Osteocyte (in vitro differentiated cells): ENCODE measurements at places on chromosomes 2 and 18.

- DNase-seq = no peak
Observed at GRCh38 chr2:171787333-171788072, 100.2 kb downstream of the DYNC1I2 start.

DNA sequence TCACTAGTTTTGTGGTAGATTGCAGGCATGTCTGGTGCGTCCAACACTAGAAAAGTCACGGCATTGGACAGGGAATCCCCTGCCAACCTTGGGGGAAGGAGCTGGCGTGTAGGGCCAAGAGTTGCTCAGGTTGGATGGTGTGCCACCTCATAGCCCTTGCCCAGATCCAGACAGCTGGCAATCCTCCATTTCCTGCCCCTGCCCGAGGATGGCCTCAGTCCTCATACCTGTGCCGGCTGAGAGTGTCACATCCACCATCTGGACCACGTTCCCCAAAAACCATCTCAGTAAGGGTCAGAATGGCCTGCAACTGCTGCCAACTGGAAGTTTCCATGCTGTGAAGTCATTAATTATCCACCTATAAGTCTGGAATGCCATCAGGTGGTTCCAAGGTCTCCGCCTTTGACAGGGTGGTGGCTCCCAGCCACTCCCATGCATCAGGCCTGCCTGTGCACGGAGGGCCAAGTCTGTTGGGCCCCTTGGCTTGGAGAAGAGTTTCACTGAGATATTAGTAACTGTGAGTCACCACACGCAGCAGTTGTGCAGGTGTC is 55.0 kb downstream of the IMPA2 start:
- peak; percentile 73 for DNase-seq

DNA sequence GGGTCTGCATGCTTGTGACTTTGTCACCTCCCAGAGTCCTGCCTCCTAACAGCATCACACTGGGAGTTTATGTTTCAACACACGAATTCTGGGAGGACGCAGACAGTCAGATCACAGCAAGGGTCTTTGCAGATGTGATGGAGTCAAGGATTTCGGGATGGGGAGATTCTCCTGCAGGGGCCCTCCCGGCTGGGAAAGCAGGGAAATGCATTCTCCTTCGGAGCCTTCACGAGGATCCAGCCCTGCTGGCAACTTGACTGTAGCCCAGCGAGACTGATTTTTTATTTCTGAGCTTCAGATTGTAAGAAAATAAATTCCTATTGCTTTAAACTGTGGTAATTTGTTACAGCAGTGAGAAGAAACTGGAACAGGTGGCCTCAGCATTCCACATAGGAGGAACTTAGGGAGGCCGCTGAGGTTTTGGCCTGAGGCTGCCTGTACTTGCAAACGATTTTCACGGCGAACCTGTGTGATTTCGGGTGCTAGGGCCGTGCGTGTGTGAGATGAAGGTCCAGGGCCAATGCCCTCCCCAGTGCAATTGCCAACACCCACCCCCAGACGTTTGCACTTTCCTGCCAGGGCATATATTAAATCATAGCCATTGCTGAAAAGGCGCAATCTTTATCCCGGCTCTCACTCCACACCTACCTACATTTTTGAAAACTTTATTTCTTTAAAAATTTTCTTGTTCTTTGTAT is 79.8 kb downstream of the ASB1 start:
- no peak for DNase-seq

GRCh38 chr18:56740645-56741044 is 89.5 kb downstream of the WDR7 start:
- no peak for DNase-seq

- DNase-seq = no peak
Observed at GRCh38 chr2:85189606-85190270, 56.5 kb downstream of the TCF7L1 start.

GRCh38 chr2:196322973-196323810 is 151.8 kb upstream of the STK17B start:
- no peak for DNase-seq

GRCh38 chr18:5542515-5543035 is 1.2 kb downstream of the EPB41L3 start:
- DNase-seq = no peak

DNA sequence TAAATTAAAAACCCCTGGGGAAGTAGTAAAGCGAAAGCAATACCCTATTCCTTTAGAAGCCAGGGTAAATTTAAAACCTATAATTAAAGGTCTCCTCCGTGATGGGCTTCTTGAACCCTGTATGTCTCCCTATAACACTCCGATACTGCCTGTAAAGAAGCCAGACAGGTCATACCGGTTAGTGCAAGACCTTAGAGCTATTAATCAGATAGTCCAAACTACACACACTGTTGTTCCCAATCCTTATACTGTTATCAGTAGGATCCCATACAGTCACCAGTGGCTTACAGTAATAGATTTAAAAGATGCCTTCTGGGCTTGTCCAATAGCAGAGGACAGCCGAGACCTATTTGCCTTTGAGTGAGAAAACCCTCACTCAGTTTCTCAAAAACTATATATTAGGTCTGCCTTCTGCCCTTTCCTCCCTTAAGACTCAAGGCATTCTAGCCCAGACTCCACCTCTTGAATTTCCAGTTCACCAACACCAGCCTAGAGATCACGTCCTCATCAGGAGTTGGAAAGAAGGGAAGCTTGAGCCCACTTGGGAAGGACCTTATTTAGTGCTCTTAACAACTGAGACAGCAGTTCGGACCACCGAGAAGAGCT is 12.4 kb upstream of the SAP130 start:
- DNase-seq = no peak

GRCh38 chr2:165293440-165294420 is 54.5 kb downstream of the SCN2A start:
- DNase-seq = no peak

GRCh38 chr2:105072039-105072438 is 34.2 kb downstream of the MRPS9 start:
- no peak for DNase-seq

- no peak for DNase-seq
Observed at GRCh38 chr2:177474301-177474700, 81.7 kb downstream of the AGPS start.

DNA sequence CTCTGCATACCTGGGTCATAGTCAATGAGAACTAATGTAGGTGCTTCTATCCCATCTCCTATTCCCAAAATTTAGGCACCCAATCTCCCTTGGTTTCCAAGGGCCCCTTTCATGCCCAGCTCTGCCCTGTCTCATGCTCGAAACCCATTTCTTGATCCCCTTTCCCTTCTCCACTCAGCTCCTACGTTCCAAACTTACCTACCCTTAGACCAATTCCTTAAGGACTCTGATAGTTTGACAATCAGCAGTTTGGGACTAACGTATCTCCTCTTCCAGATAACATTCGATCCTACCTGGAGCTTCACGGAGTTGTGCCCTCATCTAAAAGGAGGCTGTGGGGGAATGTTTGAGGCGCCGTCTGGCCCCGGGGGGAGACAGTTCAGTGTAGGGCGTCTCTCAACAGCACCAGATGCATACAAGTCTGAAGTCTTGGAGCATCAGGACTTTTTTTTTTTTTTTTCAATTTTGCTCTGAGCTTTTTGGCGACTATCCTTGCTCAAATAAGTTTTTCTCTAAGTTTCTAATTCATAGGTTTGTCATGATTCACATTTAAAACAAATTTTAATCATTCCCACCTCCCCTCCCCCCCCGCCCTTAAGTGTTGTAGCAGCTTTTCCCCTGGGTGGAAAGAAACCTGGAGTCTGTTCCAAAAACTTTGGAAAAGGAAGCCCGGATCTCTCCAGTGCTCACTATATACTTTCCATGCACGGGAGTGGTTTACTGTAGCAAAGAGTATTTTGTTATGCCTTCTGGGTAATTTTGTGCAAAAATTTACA is 141.2 kb upstream of the LGALSL start:
- DNase-seq = no peak

- DNase-seq = no peak
Observed at GRCh38 chr2:136015699-136016098, 30.3 kb upstream of the DARS1 start.

DNA sequence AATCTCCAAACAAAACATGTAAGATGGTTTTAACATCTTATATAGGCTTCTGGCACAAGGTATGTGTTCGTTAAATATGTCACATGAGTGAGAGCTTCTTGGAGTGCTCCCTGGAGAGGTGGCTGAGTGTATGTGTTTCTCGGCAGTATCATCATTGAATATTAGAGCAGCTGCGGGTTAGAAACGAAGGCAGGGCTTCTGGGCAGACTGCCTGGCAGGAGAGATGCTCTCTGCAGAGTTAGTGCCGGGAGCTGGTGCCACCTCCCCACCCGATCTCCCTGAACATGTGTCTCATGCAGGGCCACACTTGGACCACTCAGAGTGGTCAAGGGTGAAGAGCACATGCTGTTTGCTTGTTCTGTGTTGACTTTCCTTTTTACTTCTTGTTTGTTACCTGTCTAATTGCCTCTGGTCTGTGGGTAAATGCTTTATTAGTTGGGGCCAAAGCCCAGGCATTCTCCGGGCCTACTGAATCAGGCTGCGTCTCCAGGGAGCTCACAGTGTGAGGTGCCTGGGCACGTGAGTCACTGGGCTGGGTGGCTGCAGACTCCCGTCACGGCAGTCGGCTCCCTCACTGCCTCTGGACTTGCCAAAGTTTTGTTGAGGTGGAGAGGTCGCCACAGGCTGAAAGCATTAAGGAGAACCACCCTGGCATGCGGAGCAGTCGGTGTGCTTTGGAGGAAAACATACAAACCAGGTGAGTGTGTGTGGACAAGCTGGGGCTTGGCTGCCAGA is 246.6 kb downstream of the FHOD3 start:
- DNase-seq = no peak

GRCh38 chr18:28905509-28905908 is 728.6 kb upstream of the CDH2 start:
- no peak for DNase-seq
